ENCODE measurements at places on chromosomes 13 and 19.

DNA sequence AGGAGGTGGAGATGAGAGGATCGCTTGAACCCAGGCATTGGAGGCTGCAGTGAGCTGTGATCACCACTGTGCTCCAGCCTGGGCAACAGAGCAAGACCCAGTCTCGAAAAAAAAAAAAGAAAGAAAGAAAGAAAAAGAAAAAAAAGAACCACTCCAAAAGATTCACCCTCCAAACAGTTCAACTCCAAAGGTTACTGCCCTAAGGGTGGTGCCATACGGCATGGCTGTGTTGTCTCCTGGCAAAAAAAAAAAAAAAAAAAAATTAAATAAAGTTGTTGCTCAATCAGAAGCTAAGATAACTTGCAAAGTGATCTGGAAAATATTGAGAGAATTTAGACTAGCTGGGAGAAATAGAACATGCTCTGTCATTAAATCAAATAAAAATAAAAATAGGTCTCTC, 79.5 kb downstream of the KCTD15 start:
- DNase-seq, result no peak

- DNase-seq, result no peak
Observed at GRCh38 chr19:3443840-3444694, 36.3 kb downstream of the SMIM24 start.

DNA sequence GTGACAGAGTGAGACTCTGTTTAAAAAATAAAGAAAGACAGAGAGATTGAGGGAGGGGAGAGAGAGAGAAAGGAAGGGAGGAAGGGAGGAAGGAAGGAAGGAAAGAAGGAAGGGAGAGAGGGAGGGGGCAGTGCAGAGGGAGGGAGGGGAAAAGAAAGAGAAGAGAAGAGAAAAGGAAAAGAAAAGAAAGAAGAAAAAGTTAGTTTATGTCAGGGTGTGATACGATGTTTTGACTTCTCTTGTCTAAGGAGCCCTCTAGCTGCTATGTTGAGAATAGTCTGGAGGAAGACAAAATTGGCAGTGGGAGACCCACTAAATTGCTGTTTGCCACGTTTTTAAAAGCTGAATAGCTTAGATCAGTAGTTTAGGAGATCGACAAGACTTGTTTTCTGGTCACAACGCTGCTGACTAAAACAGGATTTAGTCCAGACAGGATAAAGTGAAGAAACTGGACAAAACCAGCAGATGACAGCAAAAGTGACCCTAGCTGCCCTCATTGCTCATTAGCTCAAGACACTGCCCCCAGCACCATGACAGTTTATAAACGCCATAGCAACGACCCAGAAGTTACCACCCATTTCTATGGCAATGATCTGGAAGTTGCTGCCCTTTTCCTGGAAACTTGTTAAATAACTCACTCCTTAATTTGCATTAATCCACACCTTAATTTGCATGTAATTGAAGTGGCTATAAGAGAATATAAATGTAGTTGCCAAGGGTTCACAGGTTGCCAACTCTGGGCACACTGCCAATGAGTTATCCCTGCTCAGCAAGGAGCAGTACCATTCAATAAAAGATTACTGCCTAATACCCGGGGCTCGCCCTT, 11.1 kb downstream of the TEX101 start:
- DNase-seq, result no peak

DNA sequence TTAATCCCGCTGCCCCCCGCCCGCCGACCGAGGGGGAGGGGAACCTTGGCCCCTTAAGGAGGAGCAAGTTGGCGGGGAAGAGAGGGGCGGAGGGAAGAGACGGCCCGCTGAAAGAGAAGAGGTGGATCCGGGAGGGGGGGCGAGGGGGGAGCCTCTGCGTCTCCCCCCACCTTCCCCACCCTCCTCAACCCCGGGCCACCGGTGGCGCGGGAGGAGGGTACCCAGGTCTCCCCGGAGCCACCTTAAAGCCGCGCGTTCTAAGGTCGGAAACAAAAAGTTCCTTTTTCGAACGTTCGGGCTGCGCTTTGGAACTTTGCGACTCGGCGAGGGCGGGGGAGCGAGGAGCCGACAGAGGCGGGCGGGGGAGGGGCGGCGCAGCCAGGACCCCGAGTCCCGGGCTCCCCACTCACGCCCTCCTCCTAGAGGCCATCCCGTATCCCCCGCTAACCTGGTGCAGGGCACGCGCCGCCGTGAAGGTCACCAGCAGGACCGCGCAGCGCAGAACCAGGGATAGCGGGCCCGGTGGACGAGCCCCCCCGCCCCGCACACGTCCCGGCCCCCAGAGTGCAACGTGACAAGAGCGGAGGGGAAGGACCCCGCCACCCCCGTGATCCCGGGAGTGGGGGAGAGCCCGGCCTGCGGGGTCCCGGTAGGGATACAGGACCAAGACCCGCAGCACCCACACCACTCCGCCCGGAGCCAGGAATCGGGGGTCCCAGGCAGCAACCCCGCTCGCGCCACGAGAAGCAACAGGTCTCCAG, 659 bp downstream of the ERF start:
- peak; percentile 75 for DNase-seq

- DNase-seq, result no peak
Observed at GRCh38 chr13:77465603-77466195, 69.8 kb upstream of the SCEL start.

DNA sequence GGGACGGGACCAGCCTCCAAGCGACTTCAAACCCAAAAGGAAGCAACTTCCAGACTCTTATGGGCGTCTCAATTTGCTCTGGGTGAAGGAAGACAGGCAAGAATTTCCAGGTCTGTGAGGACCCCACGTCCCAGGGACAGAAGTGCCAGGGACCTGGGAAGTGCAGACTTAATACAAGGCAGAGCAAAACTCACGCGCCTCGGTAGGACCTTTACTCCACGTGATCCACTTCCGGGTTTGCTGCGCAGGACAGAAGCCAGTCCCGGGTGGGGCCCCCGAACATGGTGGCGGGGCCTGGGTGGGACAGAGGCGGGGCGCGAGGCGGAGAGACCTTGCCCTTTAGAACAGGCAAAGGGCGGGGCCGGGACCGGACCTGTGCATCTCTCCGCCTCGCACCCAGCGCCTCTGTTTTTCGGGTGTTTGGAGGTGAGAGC, 9.3 kb downstream of the ZNF611 start:
- DNase-seq, result no peak

- DNase-seq, result peak; percentile 3
Observed at GRCh38 chr13:49935171-49936074, 717 bp downstream of the SPRYD7 start.

DNA sequence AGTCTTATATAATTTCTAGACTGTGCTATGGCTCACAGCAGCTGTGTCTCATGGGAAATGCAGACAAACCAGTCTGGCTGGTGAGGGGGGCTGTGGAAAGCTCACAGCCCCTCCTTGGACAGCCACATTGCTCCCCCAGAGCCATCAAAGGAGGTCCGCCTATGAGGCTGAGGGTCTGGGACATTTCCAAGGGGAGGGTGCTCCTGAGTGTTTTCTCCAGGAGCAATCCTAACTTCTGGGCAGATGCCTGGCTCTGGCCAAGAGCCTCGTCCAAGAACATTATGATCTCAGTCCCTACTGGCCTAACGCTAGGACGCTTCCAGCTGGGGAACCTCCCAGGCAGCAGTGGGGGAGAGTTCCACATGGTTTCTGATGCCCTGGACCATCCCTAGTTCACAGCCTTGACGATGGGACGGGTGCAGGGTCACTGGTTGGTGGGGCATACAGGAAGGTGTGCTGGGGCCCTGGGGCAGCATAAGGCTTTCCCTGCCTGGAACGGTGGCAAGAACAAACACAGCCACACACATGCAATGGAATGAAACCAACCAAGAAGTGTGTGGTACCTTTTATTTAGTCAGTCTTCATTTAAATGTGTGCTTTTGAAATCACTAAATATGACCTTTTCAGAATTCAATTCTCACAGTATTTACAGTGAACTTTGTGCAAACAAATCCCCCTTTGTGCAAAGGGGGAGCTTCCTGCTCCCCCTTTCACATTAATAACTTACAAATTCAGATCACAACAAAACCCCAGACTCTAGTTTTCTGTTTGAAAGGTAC, 60.6 kb downstream of the CDADC1 start:
- no peak for DNase-seq

GRCh38 chr19:1568320-1569019, at the start of gene MEX3D:
Gene MEX3D, minus strand, starts transcription at chr19:1568325. Its CDS starts 267 bp downstream, at chr19:1568058.
- peak; percentile 86 for DNase-seq

- peak; percentile 30 for DNase-seq
Observed at GRCh38 chr19:13012690-13013608, 17.7 kb downstream of the NFIX start.

DNA sequence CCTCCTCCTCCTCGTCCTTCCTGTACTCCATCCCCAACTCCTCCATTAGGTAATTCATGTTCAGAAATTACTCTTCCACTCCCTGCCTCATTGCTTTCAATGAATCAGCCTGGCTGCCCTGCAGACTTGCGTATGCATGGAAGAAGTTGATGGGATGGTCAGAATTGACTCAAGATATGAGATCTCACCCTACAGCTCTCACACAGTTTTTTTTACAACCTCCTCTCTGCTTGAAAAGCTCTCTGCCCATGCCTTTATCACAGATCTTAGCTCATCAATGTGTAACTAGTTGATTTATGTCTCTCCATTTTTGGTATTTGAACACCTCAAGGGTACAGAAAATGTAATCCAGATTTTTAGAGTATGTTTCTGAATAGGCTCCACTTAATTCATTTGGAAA, 506.9 kb downstream of the TBC1D4 start:
- DNase-seq, result no peak

DNA sequence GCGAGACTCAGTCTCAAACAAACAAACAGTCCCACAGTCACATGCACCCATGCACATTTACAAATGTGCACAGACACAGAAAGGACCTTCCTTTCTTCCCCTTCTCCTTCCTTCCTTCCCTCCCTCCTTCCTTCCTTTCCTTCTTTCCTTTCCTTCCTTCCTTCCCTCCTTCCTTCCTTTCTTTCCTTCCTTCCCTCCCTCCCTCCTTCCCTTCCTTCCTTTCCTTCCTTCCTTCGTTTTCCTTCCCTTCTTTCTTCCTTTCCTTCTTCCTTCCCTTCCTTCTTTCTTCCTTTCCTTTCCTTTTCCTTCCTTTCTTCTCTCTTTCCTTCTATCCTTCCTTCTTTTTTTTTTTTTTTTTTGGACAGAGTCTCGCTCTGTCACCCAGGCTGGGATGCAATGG, 16.2 kb upstream of the EBI3 start:
- DNase-seq, result no peak

- no peak for DNase-seq
Observed at GRCh38 chr19:42204664-42205063, 12.8 kb downstream of the DEDD2 start.

GRCh38 chr13:100525453-100526317, 62.9 kb downstream of the GGACT start:
- DNase-seq, result no peak
